ENCODE measurements at places on chromosomes 7 and 10. TPM values are rescaled to one million over a fixed set of nuclear protein-coding genes. Genes with fewer than 3 reads are reported as not detected.

The ANKRD61 gene
- total RNA-seq: not detected

The FKBP6 gene
- not detected for total RNA-seq

The FAM241B gene
- 7.4 TPM for total RNA-seq

GRCh38 chr10:89548673-89549072, 13.3 kb upstream of the SLC16A12 start:
- no peak for DNase-seq

GRCh38 chr7:98872328-98872924, 2.6 kb upstream of the TMEM130 start:
- DNase-seq: peak; percentile 54

DNA sequence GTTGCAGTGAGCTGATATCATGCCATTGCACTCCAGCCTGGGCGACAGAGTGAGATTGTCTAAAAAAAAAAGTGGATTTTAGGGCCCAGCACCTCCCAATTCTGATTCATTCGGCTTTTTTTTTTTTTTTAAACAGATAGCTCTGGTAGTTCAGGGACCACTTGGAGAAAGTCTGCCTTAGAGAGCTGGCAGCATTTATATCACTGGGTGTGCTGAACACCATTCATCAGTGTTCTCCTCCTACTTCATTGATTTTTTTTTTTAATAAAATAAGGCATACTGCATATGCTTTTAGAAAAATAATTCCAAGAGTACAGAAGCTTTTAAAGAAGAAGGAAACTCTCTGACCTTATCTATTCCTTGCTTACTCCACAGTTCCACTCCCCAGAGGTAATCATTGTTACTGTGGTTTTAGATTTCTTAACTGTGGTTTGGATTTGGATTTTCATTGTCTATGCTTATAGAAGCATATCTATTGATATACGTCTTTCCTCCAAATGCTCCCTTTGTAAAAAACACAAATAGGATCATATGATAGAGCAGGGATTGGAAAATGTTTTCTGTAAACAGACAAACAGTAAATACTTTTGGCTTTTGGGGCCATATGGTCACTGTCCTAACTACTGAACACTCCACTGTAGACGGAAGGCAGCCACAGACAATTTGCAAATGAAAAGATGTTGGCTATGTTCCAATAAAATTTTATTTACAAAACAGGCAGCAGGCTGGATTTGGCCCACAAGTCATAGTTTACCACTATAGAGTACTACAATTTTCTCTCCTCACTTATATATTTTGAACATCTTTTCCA, 21.1 kb upstream of the SAR1A start:
- no peak for DNase-seq

- DNase-seq: no peak
These were observed 15.9 kb upstream of the FAM171A1 start for GRCh38 chr10:15387021-15387420.

- DNase-seq: no peak
These were observed 167.3 kb upstream of the MYO3A start for GRCh38 chr10:25766687-25767221.

- no peak for DNase-seq
These were observed 21.0 kb upstream of the RPA3 start for GRCh38 chr7:7739204-7740036.

- DNase-seq: no peak
These were observed 313.0 kb upstream of the NPVF start for GRCh38 chr7:25541094-25541821.

DNA sequence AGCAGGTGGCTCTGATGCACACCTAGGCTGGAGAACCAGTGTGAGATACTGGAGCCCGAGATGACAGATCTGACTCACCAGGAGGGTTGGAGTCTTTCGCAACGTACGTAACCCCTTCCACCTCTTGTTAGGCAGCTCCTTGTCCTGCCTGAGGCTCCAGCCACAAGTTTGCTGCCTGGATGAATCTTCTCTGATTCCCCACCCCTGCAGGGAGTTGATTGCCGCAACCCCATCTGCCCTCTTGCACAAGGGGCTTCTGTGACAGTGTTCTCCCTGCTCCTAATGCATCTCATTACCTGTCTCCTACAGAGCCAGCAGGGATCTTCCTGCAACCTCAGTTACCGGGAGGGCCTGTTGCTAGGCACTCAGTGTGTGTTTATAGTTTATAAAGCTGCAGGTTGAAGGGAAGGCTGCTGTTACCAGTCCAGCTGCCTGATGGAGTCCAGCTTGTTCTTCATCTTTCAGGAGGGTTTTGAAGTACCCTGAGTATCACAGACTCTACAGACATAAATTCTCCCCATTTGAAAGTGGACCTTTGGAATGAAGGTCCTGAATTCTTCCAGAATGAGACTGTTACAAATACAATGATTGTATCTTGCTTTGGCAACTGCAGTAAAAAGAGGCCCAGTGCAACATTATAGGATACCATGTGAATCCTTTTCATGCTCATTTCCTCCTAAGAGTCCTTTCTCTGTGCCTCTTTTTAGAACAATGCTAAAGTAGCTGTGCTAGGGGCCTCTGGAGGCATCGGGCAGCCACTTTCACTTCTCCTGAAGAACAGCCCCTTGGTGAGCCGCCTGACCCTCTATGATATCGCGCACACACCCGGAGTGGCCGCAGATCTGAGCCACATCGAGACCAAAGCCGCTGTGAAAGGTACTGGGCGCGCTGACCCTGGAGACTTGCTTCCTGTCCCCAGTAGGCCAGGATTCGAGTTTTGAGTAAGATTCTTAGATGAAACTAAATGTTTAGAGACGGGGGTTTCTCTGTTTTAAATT, 6.5 kb downstream of the MDH2 start:
- no peak for DNase-seq

DNA sequence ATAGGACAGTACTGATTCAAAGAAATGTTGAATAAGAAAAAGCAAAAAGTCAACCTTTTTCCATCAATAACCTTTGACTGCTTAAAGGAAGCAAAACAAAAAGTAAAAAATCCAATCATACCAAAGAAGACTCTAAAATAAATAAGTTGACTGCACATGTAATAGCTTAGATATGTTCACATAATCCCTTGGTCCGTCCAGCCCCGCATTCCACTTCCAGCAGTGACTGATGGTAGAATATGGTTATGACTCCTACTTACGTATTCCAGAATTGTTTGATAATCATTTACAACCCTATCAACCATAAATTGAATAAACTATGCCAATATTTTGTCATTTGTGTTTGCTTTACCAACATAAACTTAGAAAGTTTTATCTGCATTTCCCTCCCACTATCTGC, 77.9 kb downstream of the CTNNA3 start:
- DNase-seq: no peak

- no peak for DNase-seq
These were observed 123.1 kb downstream of the PLCE1 start for GRCh38 chr10:94116848-94117247.

DNA sequence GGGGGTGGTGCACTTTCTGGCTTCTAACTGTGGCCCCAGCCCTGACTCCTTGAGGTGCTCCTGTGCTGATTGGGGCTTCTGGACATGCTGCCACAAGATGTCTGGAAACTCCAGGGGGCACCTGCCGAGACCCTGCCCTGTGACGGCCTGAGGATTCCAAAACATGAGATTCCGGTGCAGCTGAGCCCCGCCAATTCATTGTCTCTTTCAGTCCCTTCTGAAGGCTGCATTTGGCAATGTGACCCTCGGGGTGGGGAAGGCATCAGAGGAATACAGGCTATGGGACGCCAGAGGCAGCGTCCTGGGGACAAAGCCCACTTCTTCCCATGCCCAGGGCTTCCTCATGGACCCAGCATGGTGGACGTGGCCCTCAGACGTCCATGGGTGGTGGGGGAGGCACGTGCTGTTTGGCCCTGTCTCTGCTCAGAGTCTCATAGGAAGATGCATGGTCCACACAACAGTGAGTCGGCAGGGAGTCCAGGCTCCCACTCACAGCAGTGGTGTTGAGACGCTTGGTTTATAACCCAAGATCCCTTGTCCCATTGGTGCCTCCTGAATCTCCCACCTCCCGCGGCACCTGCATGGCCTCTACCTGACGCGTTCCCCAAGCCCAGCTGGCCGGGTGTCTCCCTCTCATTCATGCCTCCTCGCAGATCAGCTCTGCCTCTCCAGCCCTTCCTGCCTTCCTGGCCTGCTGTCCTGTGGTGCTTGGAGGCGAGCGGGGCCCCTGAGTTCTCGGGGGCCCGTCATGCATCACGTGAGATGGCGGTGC, 129.9 kb downstream of the WDR37 start:
- no peak for DNase-seq

GRCh38 chr10:5694573-5694972, 9.9 kb downstream of the TASOR2 start:
- no peak for DNase-seq

- DNase-seq: no peak
These were observed 30.5 kb downstream of the BICC1 start for GRCh38 chr10:58543141-58543540.

- no peak for DNase-seq
These were observed 56.4 kb upstream of the GNAI1 start for GRCh38 chr7:80078159-80078731.

GRCh38 chr7:70210200-70210935, 612.1 kb downstream of the AUTS2 start:
- no peak for DNase-seq
